Activated CD8-positive, alpha-beta memory T cell treated with anti-CD3 and anti-CD28 coated beads for 4 hours (primary cell): ENCODE measurements at places on chromosomes 16 and 17.

DNA sequence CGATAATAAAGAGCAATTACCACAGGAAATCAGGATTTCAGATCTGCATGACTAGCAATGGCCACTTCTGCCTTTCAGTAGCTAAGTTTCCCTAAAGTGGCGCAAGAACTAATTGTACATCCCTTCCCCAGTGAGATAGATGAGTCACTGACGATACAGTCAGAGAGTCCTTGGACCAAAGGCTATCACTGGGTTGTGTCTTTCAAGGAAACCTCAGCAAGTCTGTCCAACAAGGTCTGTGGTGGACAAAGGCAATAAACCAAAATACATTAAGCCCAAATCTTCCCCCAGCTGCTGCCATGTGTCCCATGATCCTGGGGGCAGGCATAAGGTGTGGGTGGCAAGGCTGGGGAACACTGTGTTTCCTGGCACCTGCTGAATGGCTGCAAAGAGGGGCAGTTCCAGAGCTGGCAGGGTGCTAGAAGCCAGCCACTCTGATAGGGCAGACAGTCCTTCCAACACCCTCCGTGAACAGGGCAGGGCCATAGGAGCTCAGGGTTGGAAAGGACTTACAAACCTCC, 20.5 kb upstream of the MTMR4 start:
- no peak for DNase-seq

- DNase-seq: no peak
Observed at GRCh38 chr17:8687737-8688466, 56.7 kb downstream of the CCDC42 start.

- no peak for DNase-seq
Observed at GRCh38 chr16:20004931-20005330, 68.8 kb downstream of the GPR139 start.

DNA sequence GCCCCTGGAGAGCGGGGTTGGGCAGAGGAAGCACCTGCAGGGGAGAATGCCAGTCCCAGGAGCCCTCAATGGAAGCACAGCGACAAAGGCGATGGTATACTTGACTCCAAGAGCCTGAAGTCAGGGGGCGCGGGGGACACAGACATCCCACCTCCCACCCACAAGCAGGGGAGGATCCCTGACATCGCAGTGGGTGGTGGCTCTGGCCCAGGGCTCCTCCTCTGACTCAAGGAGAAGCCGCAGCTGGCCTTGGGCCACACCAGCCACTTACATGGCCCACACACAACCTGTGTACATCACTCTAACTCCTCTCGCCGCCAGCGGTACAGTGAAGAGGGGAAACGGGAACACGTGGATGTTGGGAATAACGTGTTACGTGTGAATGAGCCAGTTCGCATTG, 44.3 kb downstream of the FZD2 start:
- DNase-seq: no peak

DNA sequence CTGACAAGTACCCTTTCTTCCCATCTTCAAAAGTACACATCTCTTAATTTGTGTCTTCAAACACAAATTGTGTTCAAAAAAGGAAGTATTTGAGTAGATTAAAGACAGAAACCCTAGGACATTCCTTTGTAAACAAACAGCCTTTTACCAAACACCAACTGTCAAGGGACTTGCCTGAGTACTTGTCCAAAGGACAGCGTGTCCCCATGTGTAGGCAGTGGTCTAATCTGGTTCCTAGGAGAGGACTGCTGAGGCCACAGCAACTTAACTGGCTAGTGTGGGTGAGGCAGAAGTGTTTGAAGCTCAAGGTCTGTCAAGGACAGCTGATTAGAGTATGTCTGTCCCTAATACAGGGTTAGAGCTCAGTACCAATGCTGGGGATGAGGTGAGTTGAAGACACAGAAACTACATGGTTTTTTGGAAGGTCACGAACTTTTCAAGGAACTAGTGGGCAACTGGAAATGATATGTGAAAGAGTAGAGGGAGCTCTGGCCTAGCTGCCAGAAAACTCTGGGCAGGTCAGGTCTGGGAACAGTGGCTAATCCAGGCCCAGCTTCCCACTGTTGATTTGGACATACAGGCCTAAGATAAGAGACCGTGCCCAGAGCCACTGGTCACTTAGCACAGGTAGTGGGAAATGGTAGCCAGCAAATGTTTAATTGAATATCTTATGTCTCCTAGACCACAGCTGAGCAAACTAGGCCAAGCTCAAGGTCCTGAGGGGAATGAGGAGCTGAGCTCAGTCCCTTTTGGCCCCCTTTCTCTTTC, 10.1 kb downstream of the HMOX2 start:
- no peak for DNase-seq

DNA sequence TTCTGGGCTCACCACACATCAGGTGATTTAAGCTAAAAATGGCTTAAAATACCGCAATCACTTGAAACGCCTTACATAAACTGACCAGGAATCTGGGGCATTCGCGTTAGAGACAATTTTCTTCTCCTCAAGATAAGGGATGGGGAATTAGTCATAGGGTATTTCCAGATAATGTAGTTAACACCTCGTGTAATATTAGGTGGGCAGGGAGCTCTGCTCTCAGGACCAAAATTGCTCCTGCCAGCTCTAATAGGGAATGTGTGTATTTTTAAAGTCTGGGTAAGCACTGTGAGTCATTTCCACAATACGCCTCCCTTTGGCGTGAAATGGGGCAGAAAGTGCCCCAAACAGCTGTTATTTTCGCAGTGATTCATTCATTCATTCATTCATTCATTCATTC, 408.6 kb downstream of the MAF start:
- no peak for DNase-seq

- no peak for DNase-seq
Observed at GRCh38 chr17:72898725-72899124, 193.8 kb downstream of the SLC39A11 start.

GRCh38 chr16:15037745-15038144, 18.1 kb downstream of the NTAN1 start:
- DNase-seq: no peak

DNA sequence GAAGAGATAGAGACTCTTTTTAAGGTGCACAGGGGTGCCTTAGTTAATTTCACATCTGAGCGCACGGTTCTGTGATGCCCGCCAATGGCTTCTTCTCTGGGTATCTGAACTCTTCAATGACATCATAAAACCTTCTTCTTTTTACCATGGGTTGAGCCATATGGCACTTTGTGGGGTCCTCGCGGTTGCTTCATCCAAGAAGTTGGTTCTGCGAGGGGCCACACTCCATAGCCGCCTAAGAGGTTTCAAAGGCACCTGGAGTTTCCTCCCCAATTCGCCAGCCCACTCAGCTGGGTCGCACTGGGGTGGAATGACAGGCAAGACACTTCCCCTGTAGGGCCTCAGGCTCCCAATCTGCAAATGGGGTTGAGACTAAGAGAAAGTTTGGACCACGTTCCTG, 10.4 kb upstream of the MT4 start:
- no peak for DNase-seq
